ENCODE measurements at places on chromosomes 12 and 14.

GRCh38 chr12:25469368-25469767 is 83.7 kb downstream of the LMNTD1 start:
- no peak for DNase-seq

DNA sequence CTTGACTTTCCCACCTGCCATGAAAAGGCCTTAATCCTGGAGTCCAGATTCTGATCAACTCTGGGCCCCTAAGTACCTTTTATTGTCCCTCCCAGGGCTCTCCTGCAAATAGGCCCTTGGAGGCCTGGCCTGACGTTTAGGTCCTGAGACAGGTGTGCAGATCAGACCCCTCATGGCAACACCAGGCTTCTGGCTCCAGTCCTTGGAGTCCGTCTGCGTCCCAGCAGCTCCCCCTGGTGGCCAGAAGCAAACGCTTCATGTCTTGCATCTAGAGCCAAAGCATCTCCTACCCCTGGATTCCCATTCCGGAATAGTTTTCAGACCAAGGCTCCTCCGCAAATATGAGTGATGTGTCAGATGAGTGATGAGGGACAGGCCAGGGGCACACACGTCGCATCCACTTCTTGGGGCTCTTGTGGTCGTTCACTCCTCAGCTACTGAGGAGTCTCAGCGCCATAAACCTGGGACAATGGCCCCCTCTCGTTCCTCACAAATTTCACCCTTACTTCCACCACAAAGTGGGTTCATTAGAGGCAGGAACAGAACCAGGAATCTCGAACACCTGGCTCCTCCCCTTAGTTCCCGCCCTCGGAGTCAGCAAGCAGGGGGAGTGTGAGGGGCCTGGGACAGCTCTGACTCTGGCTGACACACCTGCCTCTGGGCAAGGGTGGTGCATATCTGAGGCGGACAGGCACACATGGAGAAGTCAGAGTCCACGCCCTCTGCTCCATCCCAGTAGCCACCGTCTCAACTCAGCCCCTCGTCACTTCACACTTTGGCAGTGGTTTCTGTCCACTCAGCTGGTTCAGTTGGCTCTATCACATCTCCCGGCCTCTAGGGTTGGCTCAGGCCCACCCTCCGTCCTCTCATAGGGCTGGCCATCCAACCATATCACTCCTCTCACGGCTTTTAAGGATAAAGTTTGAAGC is 77.9 kb upstream of the PWP1 start:
- DNase-seq = peak; percentile 85

- no peak for DNase-seq
These were observed 17.9 kb downstream of the ZDHHC22 start for GRCh38 chr14:77123381-77124325.

DNA sequence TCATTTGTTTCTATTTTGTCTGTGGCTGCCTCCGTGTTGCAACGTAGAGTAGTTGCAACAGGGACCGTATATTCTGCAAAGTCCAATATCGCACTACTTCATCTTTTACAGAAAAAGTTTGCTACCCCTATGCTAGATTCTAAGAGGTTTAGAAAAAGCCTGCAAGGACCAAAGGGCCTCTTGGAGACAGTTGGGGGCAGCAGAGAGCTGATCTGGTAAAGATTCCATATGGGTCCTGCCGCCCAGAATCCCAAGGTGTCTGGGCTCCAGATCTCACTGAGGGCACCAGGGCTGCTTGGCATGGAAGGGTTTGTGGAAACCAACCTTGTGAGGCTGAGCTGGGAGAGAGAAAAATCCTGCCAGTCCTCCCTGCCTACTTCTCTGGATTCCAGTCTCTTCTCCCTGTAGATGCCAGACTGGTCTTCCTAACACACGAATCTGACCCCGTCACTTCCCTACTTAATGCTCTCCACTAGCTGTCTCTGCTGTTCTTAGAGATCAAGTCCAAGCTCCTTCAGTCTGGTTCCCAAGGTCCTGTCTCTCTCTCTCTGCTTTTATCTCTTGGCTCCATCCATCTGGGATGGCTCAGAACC is 74.6 kb downstream of the GLRX5 start:
- DNase-seq = peak; percentile 79

DNA sequence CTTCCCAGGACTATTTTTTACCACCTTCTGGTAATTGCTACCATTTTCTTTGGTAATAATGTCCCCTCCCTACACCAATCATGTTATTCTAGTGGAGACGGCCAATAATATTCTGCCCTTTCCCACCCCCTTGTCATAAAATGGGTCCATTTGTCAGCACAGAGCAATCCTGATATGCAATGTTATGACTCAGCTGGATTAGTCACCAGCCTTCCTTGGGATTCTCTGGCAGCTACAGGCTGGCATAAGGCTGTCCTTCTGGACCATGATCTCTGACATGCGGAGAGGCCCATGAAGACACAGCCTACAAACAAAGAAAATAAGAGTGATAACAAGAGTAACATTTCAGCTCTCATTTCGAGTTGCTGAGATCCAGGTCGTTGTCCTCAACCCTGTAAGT is 222.0 kb upstream of the CPNE8 start:
- DNase-seq = no peak

GRCh38 chr14:35380794-35381193 is 23.8 kb downstream of the NFKBIA start:
- no peak for DNase-seq

GRCh38 chr12:75345531-75345930 is 11.1 kb downstream of the GLIPR1L1 start:
- DNase-seq = no peak

DNA sequence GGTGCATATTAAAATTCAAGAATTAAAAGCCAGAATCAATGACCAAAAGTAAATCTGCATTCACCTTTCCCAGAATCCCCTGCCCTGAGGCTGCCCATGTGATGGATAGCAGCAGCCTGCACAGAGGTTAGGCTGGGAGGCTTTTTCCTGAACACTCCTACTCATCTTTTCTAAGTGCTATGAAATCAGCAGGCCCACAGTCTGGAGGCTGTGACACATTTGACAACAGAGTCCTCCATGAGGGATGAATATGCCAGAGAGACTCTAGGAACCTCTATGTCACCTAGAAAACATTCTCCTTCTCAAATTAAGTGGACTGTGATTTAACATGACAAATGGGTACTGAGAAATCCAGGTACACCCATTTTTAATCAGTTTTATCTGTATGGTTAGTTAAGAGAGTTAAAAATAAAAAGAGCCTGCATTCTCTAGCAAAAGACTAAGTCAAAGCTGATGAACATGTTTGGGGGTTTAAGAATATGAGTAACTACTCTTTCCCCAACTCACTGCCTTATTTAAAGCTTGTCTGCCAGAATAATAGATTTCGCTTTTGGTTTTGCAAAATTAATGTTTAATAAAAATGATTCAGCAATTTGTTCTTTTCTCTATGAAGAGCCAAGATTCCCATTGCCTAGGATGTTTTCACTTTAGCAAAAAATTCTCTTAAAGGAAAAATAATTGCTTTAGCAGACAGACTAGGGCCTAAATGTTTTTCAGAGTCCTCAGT is 115.0 kb downstream of the RTN1 start:
- DNase-seq = no peak

- DNase-seq = no peak
These were observed 475.6 kb upstream of the SOX5 start for GRCh38 chr12:24424889-24425600.

GRCh38 chr14:61388173-61388975 is 67.0 kb downstream of the PRKCH start:
- DNase-seq = peak; percentile 64

GRCh38 chr14:102907980-102908730 is 14.3 kb upstream of the AMN start:
- DNase-seq = no peak

DNA sequence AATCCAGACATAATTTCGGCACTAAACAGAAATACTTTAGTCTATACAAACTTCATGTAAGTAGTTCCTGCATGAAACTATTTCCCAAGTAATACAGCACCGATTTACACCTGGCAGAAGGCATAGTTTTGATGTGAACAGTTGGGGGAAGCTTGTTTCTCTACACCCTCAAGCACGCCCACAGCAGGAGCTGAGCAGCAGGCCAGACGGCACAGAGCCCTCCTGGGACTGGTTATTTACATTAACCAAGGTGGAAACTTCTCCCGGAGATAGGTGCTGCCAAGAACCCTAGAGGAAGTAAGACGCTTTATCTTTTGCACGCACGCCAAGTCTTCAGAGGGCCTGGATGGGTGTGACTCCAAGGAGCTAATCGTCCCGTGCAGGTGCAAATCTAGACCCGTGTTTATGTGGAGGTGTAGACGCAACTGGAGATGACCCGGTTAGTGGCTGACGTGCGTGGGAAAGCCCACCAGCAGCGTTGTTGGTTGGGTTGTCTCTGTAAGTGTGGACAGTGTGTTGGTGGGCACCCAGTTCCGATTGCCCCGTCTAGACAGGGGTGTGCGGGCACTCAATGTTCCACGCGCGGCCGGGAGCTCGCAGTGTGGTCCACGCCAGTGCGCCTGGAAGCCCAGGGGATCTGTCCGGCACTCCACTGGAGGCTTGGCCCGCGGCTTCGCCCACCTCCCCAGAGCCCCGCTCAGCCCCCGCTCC is 767 bp upstream of the TCP11L2 start:
- DNase-seq = peak; percentile 30

DNA sequence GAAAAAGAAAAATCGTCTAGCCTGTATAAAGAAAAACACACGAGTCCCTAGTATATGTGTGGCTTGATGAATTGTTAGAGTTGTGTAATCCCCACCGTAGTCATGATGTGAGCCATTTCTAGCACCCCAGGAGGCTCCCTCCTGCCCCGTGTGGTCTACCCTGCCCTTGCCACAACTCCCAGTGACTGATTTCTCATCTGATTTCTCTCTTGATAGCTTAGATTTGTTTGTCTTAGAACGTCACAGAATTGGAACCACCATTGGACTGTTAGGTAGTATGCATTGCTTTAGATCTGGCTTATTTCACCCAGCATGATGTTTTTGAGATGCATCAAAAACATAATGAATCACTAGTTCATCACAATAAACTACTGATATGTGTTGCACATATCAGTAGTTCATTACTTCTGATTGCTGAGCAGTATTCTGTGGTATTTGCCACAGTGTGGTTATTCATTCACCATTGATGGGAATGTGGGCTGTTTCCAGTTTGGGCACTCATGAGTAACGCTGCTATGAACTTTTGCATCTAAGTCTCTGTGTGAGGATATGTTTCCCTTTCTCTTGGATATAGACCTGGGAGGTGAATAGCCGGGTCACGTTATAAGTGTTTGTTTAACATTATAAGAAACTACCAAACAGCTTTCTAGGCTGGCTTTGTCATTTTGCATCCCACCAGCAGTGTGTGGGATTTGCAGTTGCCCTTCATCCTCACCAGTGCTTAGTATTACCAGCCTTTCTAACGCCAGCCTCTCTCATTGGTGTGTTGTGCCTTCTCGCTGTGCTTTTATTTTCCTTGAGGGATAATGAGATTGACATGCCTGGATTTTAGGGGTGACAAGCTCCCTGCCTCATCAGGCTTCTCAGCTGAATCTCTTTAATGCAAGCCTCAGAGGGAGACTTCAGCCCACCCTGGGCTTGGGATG is 31.9 kb upstream of the NCOR2 start:
- no peak for DNase-seq
